ENCODE measurements at places on chromosomes 6 and 20.

DNA sequence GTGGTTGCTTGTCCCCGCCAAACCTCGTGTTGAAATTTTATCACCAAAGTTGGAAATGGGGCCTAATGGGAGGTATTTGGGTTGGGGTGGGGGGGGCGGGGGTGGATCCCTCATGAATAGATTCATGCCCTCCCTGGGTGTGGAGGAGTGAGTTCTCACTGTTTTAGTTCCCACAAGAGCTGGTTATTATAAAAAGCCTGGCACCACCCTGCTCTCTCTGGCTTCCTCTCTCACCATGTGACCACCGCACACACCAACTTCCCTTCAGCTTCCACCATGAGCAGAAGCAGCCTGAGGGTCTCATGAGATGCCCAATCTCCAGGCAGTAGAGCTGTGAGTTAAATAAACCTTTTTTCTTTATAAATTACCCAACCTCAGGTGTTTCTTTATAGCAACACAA lies 111.3 kb downstream of the PRDM1 start:
- no peak for DNase-seq

DNA sequence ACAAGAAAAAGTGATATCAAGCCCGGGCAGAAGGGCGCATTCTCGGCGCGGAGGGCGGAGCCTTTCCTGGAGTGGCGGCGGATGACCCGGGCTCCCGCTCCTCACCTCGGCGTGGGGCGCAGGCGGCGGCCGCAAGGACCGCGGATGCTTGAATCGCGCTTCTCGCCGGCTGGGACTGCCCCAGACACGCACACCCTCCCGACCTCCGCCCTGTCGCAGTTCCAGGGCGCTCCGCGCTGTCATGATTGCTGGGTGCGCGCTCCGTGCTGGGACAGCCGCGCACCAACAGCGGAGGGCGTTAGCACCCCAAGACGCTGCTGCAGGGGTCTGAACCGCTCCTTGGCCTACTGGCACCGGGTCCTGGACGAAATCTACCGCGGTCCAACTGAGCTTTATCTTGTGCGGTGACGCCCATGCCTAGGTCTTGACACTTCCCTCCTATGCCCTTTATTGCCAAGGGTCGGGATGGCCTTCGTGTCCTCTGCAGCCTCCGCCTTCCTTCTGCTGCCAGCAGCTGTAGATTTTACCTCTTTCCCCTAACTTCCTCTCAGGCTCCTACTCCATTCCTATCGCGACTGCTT lies 43.3 kb downstream of the IRAK1BP1 start:
- DNase-seq, result peak; percentile 18

- DNase-seq, result no peak
Measured at GRCh38 chr20:13423472-13424173, 202.5 kb downstream of the ISM1 start.

GRCh38 chr20:54168961-54169862 lies 4.6 kb downstream of the CYP24A1 start:
- no peak for DNase-seq

DNA sequence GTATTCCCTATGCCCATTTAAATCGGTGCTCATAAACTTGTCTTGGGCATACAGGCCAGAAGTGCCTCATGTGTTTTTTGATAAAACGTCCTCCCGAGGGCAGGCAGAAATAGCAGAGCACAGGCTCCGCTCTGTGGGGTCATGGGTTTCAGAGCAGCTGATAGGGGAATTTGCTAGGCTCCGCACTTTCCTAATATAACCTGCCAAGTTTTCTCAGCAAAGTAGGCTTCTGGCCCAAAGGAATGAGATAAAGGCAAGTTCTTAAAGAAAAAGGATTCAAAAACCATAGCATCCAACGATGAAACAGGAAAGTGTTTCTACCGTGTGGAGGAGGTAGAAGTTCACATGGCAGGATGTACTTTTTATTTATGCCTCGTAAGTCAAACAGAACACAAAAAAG lies 69.8 kb upstream of the RALGAPA2 start:
- DNase-seq, result no peak

GRCh38 chr20:62708591-62709536 lies at the start of gene NTSR1:
Gene NTSR1, plus strand, starts transcription at chr20:62708836. Its CDS starts 372 bp downstream, at chr20:62709208.
- DNase-seq, result no peak

DNA sequence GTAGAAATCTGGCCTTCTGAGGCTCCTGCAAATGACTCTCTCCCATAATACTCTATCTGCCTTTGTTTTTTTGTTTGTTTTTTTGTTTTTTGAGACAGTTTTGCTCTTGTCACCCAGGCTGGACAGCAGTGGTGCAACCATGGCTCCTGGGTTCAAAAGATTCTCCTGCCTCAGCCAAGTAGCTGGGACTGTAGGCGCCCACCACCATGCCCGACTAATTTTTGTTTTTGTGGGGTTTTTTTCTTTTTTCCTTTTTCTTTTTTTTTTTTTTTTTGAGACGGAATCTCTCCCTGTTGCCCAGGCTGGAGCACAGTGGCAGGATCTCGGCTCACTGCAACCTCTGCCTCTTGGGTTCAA lies 16.6 kb upstream of the STK38 start:
- no peak for DNase-seq
